ENCODE measurements at places on chromosomes 3 and 15.

- no peak for DNase-seq
These were observed 166.3 kb downstream of the NECTIN3 start for GRCh38 chr3:111237946-111238345.

- DNase-seq: no peak
These were observed 225.9 kb upstream of the DPH6 start for GRCh38 chr15:35771746-35772442.

DNA sequence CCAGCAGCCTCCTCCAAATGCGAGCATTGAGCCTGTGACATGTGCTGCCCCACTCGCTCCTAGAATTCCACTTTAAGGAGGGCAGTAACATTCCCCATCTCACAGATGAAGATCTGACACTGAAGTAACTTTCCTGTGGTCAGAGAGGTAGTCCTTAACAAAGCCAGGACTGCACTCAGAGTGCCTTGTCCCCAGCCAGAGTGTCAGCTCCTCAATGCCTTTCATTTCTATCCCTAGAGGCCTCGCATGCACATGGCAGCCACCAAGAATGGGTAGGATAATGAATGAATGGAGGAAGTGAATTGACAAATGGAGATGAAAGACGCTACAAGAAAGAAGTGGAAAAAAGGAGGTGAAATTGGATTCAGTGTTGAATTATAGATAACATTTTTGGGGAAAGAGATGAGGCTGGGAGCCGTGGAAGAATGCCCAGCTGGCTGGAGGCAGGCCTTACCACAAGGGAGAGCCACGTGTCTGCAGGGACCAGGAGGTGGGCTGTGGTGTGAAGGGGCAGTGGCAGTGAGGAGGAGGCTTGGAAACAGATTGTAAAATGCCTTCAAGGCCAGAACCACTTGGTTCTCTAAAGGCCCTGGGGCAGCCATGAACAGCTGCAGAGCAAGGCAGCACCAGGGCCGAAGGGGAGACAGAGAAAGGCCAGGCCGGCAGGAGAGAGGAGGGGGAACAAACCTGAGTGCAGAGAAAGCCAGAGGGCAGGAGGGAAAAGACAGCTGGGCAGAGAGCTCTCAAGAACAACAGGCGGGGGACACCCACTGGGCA, 10.4 kb downstream of the CFAP92 start:
- no peak for DNase-seq

DNA sequence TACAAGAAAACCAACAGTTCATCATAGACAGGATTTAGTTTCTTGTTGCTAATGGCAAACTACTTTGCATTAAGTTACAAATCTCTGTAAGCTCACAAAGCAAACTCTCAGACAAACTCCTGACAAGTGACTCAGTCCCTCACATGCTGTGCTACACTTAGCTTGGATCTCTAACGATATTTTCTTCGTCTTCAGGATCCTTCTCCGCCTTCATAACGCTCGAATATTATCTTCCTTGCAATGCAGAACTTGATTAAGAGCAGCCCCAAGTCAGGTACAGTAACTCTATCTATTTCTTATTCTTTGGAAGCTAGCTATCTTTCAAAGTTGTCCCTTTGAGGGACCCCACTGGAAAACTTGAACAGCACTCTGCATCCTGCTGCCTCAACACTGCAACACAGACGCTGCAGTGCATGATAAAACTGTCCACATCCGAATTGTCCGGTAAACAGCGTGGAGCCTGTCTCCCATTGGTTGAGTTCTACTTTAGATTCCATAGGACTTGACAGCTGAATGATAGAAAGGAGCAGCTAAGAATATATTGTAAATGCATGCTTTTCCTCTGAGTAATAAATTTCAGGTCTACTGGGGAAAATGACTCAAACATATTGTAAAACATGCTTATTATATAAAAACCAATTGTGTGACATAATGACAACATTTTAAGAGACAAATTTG, 61.3 kb downstream of the UACA start:
- no peak for DNase-seq

- no peak for DNase-seq
These were observed 1.4 kb upstream of the GRM2 start for GRCh38 chr3:51705276-51706020.

DNA sequence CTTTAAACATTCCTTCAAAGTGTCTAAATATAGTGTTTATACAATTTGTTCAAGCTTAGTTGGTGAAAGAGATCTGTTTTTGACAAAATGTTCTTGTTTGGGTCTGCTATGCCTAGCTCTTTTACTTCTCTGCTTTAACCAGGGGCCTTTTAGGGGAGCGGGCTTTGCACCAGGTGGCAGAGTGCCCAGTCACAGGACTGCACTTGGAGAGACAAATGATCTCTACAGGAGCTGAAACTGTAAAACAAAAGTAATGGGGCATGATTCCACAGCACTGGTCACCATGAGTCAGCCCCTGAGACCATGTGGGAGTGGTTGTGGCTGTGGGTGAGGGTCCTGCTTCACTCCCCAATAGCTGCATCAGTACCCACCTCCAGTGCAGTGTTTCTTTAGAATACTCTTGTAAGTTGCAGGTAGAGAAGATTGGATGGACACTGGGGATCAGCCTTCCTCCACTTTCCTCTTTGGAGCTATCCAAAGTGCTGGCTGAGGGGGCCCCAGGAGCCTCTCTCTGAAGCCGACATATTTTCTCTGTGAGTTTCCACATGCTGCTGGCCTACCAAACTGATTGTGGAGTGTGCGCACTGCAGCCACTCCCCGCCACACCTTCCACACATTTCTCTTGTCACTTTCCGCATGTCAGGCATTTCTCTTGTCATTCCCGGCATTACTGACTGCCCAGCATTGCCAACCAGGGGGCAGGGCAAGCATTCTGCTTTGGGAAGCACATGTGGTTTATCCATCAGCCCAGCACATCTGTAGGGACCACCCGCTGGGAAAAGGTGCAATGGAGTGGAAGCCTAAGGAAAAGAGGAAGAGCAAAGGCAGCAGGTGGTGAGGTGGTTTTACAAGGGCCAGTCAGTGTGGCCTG, 110.0 kb downstream of the EPHB1 start:
- no peak for DNase-seq

DNA sequence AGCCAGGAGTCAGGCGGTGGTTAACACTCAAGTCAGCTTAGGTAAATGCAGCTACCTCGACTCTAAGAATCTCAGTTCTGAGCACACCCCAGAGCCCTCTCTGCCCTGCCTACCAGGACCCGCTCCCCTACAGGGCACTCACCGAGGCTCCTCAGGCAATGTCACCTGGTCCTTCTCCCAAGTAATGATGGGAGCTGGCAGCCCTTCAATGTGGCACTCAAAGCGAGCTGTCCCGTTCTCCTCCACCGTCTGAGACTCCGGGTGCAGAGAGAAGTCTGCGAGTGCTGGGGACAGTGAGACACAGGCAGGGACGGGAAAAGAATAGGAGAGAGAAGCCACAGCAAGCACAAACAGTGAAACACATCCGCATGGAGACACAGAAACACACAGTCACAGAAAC, 12.7 kb downstream of the IGDCC4 start:
- DNase-seq: no peak

Measured in activated naive CD8-positive, alpha-beta T cell treated with anti-CD3 and anti-CD28 coated beads, Interleukin-2, amount 50 U/mL, for 24 hours (primary cell).